ENCODE measurements at places on chromosomes 3 and 15. TPM values are rescaled to one million over a fixed set of nuclear protein-coding genes. Genes with fewer than 3 reads are reported as not detected.

DNA sequence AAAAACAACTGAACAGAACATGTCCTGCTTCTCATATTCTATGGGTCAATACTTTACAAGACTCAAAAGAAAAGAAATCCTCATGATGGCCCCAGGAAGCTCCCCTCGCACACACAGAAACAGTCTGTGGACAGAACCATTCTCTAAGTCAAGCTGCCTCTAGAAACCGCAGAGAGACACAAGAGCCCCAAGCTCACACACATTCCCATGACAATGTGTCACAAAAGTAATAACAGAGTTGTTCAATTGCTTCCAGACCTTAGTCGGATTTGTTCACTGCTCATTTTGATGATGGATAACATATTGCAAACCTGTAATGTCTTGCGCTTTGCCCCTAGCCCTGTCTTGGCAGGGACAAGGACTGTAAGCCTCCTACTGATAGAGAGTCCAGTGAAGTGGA lies 60.9 kb downstream of the UMPS start:
- no peaks in the 10 kb centered on the region for H3K27me3 ChIP-seq
- H3K36me3 ChIP-seq, result no peaks in the 10 kb centered on the region
- peaks cover 8% of the 10 kb centered on the region for H3K4me1 ChIP-seq
- no peak for DNase-seq

EEF1AKMT4 gene
- polyA plus RNA-seq, result 12.2 TPM

GRCh38 chr15:96184297-96184696 lies 146.2 kb upstream of the NR2F2 start:
- H3K27ac ChIP-seq, result no peak overlapping the region
- H3K4me3 ChIP-seq, result no peak overlapping the region
- H3K36me3 ChIP-seq, result no peaks in the 10 kb centered on the region
- H3K4me1 ChIP-seq, result peaks cover 16% of the 10 kb centered on the region
- no peaks in the 10 kb centered on the region for H3K27me3 ChIP-seq
- DNase-seq, result no peak

GRCh38 chr15:30827625-30828303 lies 76.0 kb upstream of the FAN1 start:
- no peak for DNase-seq
- H3K4me1 ChIP-seq, result no peaks in the 10 kb centered on the region
- no peaks in the 10 kb centered on the region for H3K36me3 ChIP-seq
- no peaks in the 10 kb centered on the region for H3K27me3 ChIP-seq
- no peak overlapping the region for H3K4me3 ChIP-seq
- H3K27ac ChIP-seq, result no peak overlapping the region
